Cortex of kidney (tissue), 1 donor: ENCODE measurements at places on chromosomes 11 and 22.

GRCh38 chr11:126332221-126332711 is 23.2 kb upstream of the ST3GAL4 start:
- DNase-seq: no peak

DNA sequence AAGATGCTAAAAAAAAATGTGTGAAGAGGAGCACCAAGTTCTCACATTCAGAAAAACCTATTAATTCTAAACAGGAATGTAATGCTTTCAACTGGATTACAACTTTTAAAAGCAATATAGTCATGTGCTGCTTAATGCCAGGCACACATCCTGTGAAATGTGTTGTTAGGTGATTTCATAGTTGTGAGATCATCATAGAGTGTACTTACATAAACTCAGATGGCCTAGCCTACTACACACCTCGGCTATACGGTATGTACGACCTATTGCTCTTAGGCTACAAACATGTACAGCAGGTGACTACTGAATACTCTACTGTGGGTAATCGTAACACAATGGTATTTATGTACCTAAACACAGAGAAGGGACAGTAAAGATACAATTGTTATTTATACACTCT is 142.3 kb downstream of the RBFOX2 start:
- no peak for DNase-seq

- no peak for DNase-seq
These were observed 154.5 kb upstream of the BLID start for GRCh38 chr11:122270535-122270934.

- no peak for DNase-seq
These were observed 556 bp downstream of the CRYBB2 start for GRCh38 chr22:25219948-25220442.

DNA sequence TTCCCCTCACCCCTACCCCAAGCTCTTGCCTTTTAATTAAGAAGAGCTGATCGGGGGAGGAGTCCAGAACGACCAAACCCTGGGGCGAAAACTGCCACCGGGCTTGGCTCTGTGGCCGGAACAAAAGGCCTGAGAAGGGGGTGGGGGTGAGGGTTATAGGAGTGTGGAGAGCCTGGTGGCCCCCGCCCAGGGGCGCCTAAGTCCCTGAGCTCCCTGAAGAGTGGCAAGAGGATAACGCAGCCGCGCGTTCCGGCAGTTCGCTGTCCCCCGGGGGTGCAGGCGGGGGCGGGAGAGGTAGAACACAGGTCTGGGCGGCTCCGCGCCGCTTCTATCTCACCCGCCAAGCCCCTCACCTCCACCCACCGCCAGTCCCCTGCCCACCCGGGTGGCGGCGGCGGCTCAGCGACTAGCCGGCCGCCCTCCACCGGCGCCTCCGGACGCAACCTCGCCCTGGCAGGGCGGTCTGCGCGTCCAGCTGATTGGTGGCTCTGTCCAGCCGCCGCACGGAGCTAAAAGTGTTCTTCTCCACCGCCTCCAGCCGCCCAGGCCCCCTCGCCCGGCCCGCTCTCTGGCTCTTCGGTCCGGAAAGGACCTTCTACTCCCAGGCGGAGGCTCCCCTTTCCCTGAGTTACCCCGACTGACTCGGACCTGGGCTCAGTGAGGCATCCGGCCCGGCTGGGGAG is 18.7 kb upstream of the BDNF start:
- DNase-seq: no peak
